ENCODE measurements at places on chromosomes 11 and 22. TPM values are rescaled to one million over a fixed set of nuclear protein-coding genes. Genes with fewer than 3 reads are reported as not detected.

GRCh38 chr11:123212406-123212805, 17.4 kb upstream of the CLMP start:
- no peak for DNase-seq

DNA sequence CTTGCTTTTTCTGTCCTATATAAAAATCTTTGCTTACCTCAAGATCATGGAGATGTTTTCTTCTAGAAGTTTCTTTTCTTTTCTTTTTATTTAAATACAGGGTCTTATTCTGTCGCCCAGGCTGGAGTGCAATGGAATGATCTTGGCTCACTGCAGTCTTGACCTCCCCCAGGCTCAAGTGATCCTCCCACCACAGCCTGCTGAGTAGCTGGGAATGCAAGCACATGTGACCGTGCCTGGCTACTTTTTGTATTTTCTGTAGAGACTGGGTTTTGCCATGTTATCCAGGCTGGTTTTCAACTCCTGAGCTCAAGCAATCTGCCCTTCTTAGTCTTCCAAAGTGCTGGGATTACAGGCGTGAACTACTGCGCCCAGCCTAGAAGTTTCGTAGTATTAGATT, 45.3 kb downstream of the USP35 start:
- no peak for DNase-seq

DNA sequence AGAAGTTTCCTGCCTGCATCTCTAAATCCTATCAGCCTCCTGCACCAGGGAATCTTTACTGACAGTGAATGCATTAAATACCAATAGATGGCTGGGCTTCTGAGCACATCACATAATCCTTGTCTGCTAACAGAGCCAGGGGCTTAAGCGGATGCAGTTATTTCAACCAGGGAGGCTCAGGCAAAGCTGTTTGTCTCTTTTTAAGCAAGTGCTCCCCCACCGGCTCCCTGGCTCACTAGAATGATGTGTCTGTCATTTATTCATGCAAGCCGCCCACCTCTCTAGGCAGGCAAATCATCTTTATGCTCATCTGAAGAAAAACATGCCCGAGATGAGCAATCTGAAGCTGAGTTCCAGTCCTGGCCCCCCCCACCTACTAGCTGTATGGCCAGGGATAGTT, 182.3 kb downstream of the TENM4 start:
- no peak for DNase-seq

DNA sequence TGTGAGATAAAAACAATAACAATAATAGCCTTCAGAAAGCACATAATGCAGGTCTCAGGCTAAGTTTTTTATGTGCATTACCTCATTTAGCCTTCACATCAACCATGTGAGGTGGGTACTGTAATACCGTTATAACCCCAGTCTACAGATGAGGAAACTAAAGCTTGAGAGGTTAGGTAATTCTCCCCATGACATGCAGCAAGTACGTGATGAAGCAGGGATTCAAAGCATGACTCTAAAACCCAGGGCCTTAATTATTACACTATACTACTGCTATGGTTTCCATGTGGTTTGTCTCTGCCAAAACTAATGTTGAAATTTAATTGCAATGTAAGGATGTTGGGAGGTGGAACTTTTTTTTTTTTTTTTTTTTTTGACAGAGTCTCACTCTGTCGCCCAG, 37.7 kb upstream of the FDX1 start:
- DNase-seq = no peak

DNA sequence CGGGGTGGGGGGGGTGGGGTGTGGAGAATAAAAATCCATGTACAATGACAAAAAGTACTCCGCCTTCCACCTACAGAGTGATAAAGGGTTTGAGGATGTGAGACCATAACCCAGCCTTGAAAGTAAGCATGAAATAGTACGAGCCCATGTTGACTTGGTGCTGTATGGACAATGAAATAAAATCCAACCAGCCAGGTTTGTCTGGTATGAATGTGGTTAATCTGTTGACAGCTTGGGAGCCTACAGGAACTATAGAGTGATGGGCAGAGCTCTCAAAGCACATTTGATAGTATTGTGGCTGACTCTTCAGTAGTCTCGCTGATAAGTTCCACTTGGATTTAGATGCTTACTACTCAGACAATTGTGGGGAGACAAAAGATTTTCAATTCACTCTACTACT, 48.8 kb upstream of the CD44 start:
- DNase-seq = no peak

Gene FAT3
- 0.11 TPM for total RNA-seq

Gene VWA5A
- total RNA-seq = 3.4 TPM

Gene LAMTOR1
- total RNA-seq = 74.9 TPM

Gene CHRNA10
- 0.36 TPM for total RNA-seq

All from psoas muscle (tissue), 8 donors.